ENCODE measurements at places on chromosomes 7 and 10. TPM values are rescaled to one million over a fixed set of nuclear protein-coding genes. Genes with fewer than 3 reads are reported as not detected.

- H3K27me3 ChIP-seq, result no peaks in the 10 kb centered on the region
- DNase-seq, result no peak
- no peaks in the 10 kb centered on the region for H3K4me1 ChIP-seq
- no peak overlapping the region for H3K27ac ChIP-seq
- H3K4me3 ChIP-seq, result no peak overlapping the region
- no peaks in the 10 kb centered on the region for H3K36me3 ChIP-seq
Measured at GRCh38 chr10:4291990-4292389, 507.0 kb upstream of the KLF6 start.

DNA sequence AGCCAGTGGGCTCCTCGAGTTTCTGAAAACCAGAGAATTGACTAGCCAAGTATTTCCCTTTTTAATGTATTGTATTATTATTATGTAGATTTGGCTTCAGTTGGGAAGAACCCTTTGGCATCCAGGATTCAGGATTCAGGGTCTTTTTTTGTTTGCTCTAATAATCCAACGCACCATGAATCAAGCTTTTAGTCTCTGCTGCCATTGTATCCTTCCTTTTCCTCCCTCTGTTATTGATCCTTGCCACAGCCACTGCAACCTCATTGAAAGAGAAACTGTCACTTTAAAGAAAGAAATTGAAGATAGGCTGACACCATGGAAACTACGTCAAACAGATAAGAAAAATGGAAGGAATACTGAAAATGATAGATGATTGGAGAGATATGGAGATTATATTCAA is 150.0 kb downstream of the CHRM2 start:
- H3K27ac ChIP-seq, result no peak overlapping the region
- no peak for DNase-seq
- H3K4me1 ChIP-seq, result no peaks in the 10 kb centered on the region
- no peaks in the 10 kb centered on the region for H3K27me3 ChIP-seq
- H3K36me3 ChIP-seq, result no peaks in the 10 kb centered on the region
- no peak overlapping the region for H3K4me3 ChIP-seq

- no peaks in the 10 kb centered on the region for H3K36me3 ChIP-seq
- no peaks in the 10 kb centered on the region for H3K27me3 ChIP-seq
- H3K4me1 ChIP-seq, result no peaks in the 10 kb centered on the region
- DNase-seq, result no peak
Measured at GRCh38 chr10:128220021-128220420, 93.8 kb upstream of the MKI67 start.

- DNase-seq, result peak; percentile 92
- no peak overlapping the region for H3K4me3 ChIP-seq
- peaks cover 2% of the 10 kb centered on the region for H3K27me3 ChIP-seq
Measured at GRCh38 chr7:100965723-100966541, 3.4 kb upstream of the MUC12 start.

DNA sequence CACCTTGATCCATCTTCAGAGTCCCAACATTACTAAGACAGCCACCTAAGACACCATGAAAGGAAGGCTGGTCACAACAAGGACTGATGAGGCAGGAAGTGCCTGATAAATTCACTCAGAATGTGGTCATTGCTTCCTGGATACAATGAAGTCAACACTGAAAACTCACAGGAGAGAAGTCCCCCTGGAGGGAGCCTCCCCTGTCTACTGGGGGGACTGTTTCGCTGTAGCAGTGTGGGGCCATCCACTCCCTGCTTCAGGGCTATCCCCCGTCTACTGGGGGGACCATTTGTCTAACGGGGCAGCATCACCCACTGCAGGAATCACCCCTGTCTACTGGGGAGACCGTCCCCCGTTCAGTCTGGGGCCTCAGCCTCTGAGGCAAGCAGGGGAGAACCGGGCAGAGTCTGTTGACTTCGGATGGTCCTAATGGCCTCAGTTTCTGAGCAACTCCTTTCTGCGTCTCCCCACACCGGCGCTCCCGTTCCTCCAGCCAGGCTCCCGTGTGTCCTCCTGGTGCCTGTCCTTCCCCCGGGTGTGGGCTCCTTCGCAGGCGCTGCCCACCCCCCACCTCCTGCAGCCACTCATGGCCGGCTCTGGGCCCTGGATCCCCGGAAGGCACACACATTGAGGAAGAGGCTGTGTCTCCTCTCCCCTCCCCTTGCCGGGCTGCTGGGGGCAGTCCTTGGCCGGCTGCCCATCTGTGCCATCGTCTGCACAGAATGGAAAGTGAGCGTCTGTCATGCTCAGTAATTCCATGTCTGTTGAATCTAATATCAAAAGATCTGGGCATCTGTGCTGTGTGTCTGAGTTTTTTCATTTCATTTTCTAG is 59.9 kb upstream of the DNAJB6 start:
- no peaks in the 10 kb centered on the region for H3K36me3 ChIP-seq
- H3K27me3 ChIP-seq, result no peaks in the 10 kb centered on the region
- no peak overlapping the region for H3K27ac ChIP-seq
- no peak overlapping the region for H3K4me3 ChIP-seq
- DNase-seq, result peak; percentile 79

The LIPK gene
- total RNA-seq, result not detected

Data from aorta (tissue), 5 donors.